Activated CD8-positive, alpha-beta T cell treated with anti-CD3 and anti-CD28 coated beads, Interleukin-2, amount 10 ng/mL, durations not matched to agents 7 days and 5 days (primary cell): ENCODE measurements at places on chromosomes 7 and 10. TPM values are rescaled to one million over a fixed set of nuclear protein-coding genes. Genes with fewer than 3 reads are reported as not detected.

GRCh38 chr10:79420974-79421688 lies 24.3 kb downstream of the ZCCHC24 start:
- DNase-seq = no peak
- no peak overlapping the region for H3K27ac ChIP-seq
- H3K4me1 ChIP-seq = no peaks in the 10 kb centered on the region
- no peaks in the 10 kb centered on the region for H3K36me3 ChIP-seq

GRCh38 chr10:132606031-132606491 lies 68.5 kb downstream of the INPP5A start:
- DNase-seq = no peak
- H3K36me3 ChIP-seq = peaks cover 3% of the 10 kb centered on the region
- no peak overlapping the region for H3K27ac ChIP-seq
- H3K4me3 ChIP-seq = no peak overlapping the region
- H3K4me1 ChIP-seq = peaks cover 5% of the 10 kb centered on the region
- no peaks in the 10 kb centered on the region for H3K27me3 ChIP-seq

DNA sequence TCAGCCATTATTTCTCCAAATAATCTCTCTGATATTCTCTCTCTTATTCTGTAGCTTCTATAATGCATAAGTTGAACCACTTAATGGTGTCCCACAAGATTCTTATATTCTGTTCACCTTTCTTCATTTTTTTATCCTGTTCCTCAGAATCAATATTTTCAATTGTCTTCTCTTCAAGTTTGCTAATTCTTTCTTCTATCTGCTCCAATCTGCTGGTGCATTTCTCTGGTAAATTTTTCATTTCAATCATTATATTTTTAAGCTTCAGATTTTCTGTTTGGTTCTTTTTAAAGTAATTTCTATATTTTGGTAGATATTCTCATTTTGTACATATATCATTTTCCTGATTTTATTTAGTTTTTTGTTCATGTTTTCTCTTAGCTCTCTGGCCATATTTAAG lies 272.6 kb downstream of the ZEB1 start:
- H3K36me3 ChIP-seq = no peaks in the 10 kb centered on the region
- peaks cover 12% of the 10 kb centered on the region for H3K27me3 ChIP-seq
- H3K4me1 ChIP-seq = peaks cover 9% of the 10 kb centered on the region
- no peak overlapping the region for H3K27ac ChIP-seq
- H3K4me3 ChIP-seq = no peak overlapping the region

- peaks cover 68% of the 10 kb centered on the region for H3K4me1 ChIP-seq
- H3K27ac ChIP-seq = peak overlapping the region; percentile 100
- H3K4me3 ChIP-seq = peak overlapping the region; percentile 98
- peak; percentile 61 for DNase-seq
Observed at GRCh38 chr10:112375721-112376395, 1.9 kb downstream of the ACSL5 start.

DNA sequence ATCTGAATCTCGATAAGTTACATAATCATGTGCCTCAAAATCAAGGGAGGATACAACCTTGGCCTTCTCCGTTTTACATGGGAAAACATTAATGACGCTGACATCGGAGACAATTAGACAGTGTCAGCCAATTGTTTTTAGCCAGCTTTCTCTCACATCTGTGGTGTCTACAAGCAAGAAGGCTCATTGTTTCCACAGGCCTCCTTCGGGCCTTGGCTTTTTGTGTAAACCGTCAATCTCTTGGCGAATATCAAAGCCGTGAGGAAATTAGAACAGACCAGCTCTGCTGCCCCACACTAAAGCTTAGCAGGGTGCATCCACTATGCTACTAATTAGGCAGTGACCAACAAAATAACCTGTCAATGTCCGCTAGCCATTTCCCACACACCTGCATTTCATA lies 43.2 kb downstream of the VAX1 start:
- H3K36me3 ChIP-seq = no peaks in the 10 kb centered on the region
- DNase-seq = no peak
- H3K4me3 ChIP-seq = no peak overlapping the region
- H3K27ac ChIP-seq = no peak overlapping the region
- peaks cover 2% of the 10 kb centered on the region for H3K27me3 ChIP-seq

DNA sequence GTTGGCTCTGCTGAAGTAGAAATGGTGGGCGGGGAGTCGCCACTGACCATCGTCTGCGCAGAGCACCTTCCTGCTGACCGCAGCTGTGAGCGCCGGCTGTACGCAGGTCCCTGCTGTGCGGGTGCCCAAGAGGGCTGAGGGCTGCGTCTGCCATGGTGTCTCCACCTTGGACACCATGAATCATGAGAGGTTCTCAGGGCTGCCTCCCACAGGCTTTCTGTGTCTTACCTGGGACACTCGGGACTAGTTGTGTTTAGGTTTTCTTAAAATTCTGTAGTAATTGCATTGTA lies 44.9 kb upstream of the PRKAR1B start:
- H3K36me3 ChIP-seq = peaks cover 7% of the 10 kb centered on the region
- H3K27ac ChIP-seq = no peak overlapping the region
- no peak overlapping the region for H3K4me3 ChIP-seq
- H3K4me1 ChIP-seq = no peaks in the 10 kb centered on the region

- DNase-seq = no peak
- H3K36me3 ChIP-seq = no peaks in the 10 kb centered on the region
- no peak overlapping the region for H3K4me3 ChIP-seq
- H3K4me1 ChIP-seq = no peaks in the 10 kb centered on the region
- H3K27ac ChIP-seq = no peak overlapping the region
Observed at GRCh38 chr10:6729861-6730344, 149.8 kb upstream of the PRKCQ start.

- peak within 1 kb of the TSS; percentile 93 for H3K4me3 ChIP-seq
- H3K27me3 ChIP-seq = peaks cover 8% of the 10 kb centered on the region
- peaks cover 13% of the 10 kb centered on the region for H3K36me3 ChIP-seq
- H3K4me1 ChIP-seq = peaks cover 36% of the 10 kb centered on the region
Observed at GRCh38 chr7:33062023-33062781, at the start of gene NT5C3A. NT5C3A (minus strand) TSS chr7:33062776; CDS start chr7:33062705, 71 bp downstream.

- no peaks in the 10 kb centered on the region for H3K36me3 ChIP-seq
- no peak overlapping the region for H3K27ac ChIP-seq
- DNase-seq = no peak
- no peaks in the 10 kb centered on the region for H3K4me1 ChIP-seq
Observed at GRCh38 chr7:39894904-39895303, 55.2 kb upstream of the CDK13 start.

GRCh38 chr7:124672011-124672410 lies 93.6 kb downstream of the GPR37 start:
- no peaks in the 10 kb centered on the region for H3K27me3 ChIP-seq
- H3K4me3 ChIP-seq = no peak overlapping the region
- no peak for DNase-seq
- no peaks in the 10 kb centered on the region for H3K36me3 ChIP-seq

- no peak for DNase-seq
- peaks cover 11% of the 10 kb centered on the region for H3K4me1 ChIP-seq
- no peaks in the 10 kb centered on the region for H3K36me3 ChIP-seq
- no peak overlapping the region for H3K27ac ChIP-seq
Observed at GRCh38 chr7:157757211-157757610, 420.4 kb downstream of the DNAJB6 start.

DNA sequence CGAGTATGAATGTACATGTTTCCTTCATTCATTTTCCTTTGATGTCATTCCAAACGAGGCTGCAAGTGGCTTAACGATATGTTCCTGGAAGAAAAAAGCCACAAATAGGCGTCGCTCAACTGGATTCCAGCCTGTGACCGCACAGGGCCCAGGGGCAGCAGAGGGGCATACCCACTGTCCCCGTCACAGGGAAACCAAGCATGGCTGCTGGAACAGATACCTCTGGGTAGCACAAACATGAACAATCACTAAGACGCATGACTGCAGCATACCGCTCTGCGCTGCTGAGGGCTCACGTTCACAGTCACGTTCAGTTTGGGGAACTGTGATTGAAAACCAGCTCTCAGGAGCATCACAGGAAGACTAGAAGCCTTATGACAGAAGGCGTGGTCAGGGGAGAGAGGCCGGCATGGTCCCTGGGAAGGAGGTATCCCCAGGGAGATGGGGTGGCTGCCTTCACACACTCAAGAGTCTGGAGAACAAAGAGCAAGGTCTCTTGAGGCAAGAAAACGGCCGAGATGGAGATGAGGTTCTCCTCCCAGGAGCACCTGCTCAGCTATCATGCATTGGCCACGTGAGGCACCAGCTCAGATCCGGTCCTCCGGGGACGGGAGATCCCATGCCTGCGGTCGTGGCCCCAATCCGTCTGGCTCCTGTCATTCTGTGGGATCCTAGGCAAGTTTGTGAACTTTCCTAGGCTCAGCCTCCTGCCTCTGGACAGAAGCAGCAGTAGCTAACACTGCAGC lies 213.6 kb downstream of the DIP2C start:
- no peaks in the 10 kb centered on the region for H3K36me3 ChIP-seq
- H3K27ac ChIP-seq = no peak overlapping the region
- H3K4me1 ChIP-seq = peaks cover 3% of the 10 kb centered on the region
- H3K4me3 ChIP-seq = no peak overlapping the region
- H3K27me3 ChIP-seq = peaks cover 3% of the 10 kb centered on the region
- DNase-seq = no peak

- H3K4me3 ChIP-seq = no peak overlapping the region
- H3K4me1 ChIP-seq = peaks cover 4% of the 10 kb centered on the region
- no peaks in the 10 kb centered on the region for H3K36me3 ChIP-seq
- peaks cover 9% of the 10 kb centered on the region for H3K27me3 ChIP-seq
- no peak for DNase-seq
Observed at GRCh38 chr7:100728196-100728595, 5.2 kb upstream of the ZAN start.

DNA sequence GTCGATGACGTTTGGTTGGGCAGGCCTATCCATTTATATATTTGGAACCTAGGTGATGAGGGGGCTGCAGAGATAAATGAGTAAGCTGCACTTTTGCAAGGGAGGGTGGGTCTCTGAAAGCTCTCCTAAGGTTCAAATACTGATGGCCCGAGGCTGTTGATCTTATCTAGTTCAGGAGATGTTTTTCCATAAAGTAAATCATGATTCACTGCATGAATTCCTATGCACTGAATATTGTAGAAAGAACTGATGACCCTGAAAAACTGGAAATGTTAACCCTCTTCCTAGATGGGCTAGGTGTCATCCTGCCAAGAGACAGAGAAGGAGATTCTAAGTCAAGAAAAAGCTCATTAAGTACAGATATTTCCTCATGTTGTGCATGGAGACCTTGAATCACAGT lies 459.9 kb downstream of the PLXNA4 start:
- DNase-seq = no peak
- peaks cover 12% of the 10 kb centered on the region for H3K27me3 ChIP-seq
- no peak overlapping the region for H3K4me3 ChIP-seq
- H3K4me1 ChIP-seq = no peaks in the 10 kb centered on the region
- no peaks in the 10 kb centered on the region for H3K36me3 ChIP-seq

GRCh38 chr7:18902892-18903291 lies 214.5 kb downstream of the TWIST1 start:
- H3K27ac ChIP-seq = no peak overlapping the region
- no peaks in the 10 kb centered on the region for H3K4me1 ChIP-seq
- H3K4me3 ChIP-seq = no peak overlapping the region
- no peak for DNase-seq

GRCh38 chr7:1053816-1054370 lies 9.5 kb downstream of the GPR146 start:
- no peak overlapping the region for H3K27ac ChIP-seq
- H3K4me1 ChIP-seq = peaks cover 32% of the 10 kb centered on the region

DNA sequence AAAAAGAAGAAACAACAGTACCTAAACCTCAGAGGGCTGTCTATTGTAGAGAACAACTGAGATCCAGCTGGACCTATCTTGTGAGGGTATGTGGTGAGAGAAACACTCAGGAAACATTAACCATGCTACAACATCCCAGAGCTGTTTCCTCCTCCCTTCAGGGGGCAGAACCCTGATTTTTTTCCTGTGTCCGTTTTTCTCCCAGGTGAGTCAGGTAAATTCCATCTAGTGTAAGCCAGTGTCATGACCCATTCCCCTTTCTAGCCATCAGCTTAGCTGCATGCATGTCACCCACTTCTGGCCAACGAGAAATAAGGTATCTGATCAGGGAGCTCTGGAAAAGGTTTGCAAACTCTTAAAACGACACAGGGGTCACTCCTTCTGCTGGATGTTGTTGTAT lies 103.8 kb downstream of the DNMBP start:
- H3K27ac ChIP-seq = no peak overlapping the region
- H3K4me1 ChIP-seq = peaks cover 14% of the 10 kb centered on the region
- H3K36me3 ChIP-seq = peaks cover 10% of the 10 kb centered on the region
- DNase-seq = no peak

DNA sequence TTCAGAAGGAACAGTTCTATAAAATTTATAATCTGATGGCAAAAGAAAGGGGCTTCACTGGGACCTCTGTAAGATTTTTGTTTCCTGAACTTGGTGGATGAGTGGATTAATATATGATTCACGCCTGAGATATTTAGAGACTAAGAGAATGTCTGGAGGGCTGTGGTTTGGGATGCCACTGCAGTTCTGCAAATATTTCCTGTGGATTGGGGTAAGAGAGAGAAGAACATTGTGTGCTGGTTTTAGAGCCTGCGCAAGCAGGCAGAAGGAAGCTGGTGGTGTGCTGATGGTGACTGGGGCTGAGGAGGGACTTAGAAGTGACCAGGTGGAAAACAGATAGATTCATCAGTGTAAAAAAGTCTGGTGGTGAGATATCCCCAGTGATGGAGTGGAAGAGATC lies 87.0 kb downstream of the SUGCT start:
- DNase-seq = no peak
- peaks cover 2% of the 10 kb centered on the region for H3K27me3 ChIP-seq
- H3K4me3 ChIP-seq = no peak overlapping the region
- no peak overlapping the region for H3K27ac ChIP-seq

- H3K4me3 ChIP-seq = no peak overlapping the region
- H3K27ac ChIP-seq = no peak overlapping the region
- H3K4me1 ChIP-seq = peaks cover 15% of the 10 kb centered on the region
- DNase-seq = no peak
Observed at GRCh38 chr10:104349623-104350126, 4.0 kb upstream of the CFAP58 start.

GRCh38 chr7:11865671-11866070 lies 33.7 kb upstream of the THSD7A start:
- no peak overlapping the region for H3K4me3 ChIP-seq
- no peaks in the 10 kb centered on the region for H3K36me3 ChIP-seq
- DNase-seq = no peak
- no peaks in the 10 kb centered on the region for H3K4me1 ChIP-seq

- no peaks in the 10 kb centered on the region for H3K4me1 ChIP-seq
- H3K27me3 ChIP-seq = no peaks in the 10 kb centered on the region
- no peak for DNase-seq
Observed at GRCh38 chr7:52775876-52776275, 259.6 kb upstream of the POM121L12 start.

Gene KEL
- 1.1 TPM for total RNA-seq

Gene C10orf71
- total RNA-seq = not detected

Gene FEZF1
- total RNA-seq = not detected

Gene MYL10
- not detected for total RNA-seq

Gene HOXA10
- total RNA-seq = not detected

Gene OLAH
- total RNA-seq = 0.18 TPM

Gene SPDYE2
- not detected for total RNA-seq

Gene LAMB1
- not detected for total RNA-seq
